ENCODE measurements at places on chromosomes 11 and 22.

DNA sequence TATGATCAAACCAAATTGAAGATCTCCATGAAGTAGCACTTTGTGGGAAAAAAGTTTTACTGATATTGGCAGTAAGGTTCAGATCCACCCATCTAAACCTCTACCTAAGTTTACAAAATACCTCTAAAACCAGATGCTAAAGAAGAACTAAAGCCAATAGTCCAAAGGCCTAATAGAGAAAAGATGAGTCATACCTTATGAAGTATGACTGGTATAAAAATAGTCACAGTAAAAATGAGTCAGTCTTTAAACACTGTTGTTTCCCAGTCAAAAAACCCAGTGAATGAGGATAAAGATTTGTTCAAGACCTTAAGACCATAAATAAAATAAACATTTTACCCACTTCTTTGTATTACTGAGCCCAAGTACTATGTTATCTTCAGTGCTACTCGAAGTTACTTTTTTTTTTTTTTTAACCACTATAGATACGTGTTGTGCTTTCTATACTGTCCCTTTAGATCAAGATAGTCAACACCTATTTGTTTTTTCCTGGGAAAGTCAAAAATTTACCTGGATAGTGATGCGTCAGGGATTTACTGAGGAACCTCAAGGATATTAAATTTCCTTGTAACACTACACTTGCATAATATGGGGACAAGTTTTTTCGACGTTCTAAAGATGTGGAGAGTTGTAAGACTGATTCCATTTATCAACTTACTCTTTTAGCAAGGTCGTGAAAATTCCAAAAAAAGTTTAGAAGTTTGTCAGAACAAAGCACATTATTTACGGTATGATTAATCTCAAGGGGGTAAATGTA, 87.3 kb downstream of the CCDC73 start:
- DNase-seq, result no peak

DNA sequence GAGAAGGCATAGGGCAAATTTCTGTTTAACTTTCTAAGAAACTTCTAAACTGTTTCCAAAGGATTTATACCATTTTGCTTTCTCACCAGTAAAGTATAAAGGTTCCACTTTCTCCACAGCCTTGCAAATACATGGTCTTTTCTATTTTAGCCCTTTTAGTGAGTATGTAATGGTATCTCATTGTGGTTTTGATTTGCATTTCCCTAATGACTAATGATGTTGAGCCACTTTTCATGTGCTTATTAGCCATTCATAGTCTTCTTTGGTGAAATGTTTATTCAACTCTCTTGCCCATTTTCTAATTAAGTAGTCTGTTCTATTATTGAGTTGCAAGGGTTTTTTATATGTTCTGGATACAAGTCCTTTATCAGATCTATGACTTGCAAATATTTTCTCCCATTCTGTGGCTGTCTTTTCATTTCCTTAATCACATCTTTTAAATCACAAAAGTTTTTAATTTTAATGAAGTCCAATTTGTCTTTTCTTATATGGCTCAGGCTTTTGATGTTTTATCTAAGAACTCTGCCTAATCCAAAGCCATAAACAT, 83.8 kb upstream of the KCNQ1OT1 start:
- no peak for DNase-seq

- DNase-seq, result no peak
These were observed 86.6 kb downstream of the CLPB start for GRCh38 chr11:72347691-72348090.

DNA sequence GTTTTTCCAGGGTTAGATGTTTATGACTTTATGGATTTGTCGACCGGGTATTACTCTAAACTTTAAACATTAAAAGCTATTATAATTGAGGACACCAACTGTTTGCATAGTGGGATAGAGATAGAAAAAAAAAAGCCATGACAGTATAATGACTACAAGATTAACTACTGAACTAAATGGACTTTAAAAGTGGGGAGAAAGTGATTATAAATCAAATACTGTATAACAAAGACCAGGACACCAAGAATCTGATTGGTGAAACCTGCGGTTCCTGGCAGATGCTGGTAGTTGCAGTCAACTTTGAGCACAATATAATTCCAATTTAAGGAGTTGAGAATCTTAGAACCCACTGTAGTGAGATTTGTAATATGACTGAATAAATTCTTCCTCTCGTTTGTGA, 2.5 kb downstream of the CRKL start:
- DNase-seq, result no peak

GRCh38 chr22:37059876-37060449, 8.4 kb downstream of the KCTD17 start:
- DNase-seq, result no peak

DNA sequence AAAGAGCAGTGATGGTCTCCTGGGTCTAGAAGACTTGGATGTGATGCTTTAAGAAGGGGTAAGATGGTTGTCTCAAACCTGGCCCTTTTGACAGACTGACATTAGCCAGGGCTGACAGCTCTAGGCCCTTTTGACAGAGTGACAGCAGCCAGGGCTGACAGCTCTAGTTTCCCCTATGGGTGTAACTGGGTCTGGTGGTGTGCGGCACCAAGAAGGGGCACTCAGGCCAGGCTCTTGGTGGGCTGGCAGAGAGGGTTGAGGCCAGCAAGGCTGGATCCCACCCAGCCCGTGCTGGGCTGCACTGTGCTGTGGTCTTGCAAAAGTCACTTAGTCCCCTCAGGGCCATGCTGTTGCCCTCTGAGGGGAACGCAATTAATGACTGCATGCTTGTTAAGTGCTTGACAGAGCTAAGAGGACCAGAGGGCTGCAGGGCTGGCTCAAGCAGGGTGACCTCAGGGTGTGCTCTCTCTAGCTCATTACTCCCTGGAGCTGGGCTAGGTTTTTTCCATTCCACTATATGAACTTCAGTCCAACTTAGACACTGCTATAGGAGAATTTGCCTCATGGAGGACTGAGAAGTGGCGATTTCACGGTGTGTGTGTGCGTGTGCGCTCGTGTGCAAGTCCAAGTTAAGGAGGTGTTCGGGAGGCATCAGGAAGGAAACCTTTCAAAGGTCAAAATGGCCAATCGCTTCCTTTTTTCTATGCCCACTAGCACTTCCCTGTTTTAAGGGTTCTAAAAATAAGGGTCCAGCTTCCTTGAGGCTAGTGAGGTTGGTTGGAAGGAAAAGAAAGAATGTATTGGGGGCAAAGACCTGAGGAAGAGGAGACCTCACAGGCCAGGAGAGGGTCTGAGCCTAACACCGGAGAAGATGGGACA, 4.4 kb downstream of the UBASH3B start:
- DNase-seq, result no peak

- DNase-seq, result no peak
These were observed 76.0 kb downstream of the ST3GAL4 start for GRCh38 chr11:126431401-126432064.

DNA sequence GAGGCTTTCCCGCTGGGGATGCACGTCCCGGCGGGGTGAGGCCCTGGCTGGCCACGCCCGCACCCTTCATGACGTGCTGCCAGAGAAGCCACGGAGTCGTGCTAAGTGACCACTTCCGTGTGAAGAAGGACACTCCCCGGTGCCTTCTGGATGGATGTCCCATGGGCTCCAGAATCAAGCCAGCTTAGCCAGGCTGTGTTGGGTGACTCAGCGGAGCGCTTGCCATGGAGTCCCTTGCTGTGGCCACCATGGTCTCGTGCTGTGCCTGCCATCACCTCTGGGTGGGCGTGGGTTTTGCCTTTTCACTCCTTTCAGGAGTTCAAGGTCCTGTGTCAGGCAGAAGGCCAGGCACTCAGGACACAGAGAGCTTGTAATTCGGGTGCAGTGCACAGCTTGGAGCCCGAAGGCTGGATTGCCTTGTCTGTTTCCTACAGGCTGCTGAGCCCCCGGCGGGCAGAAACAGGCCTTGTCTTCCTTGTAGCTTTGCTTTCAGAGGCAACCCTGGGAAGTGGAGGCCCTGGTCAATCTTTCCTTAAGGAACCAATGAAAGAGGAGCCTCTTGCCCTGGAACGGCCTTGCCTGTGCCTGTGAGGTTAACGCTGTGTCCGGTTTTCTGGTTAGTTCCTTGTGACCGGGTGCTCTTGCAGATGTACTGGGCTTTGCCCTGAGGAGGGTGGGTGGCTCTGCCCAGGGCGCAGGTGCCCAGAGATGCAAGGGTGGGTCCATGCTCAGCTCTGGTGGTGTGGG, 268.6 kb downstream of the TBC1D22A start:
- DNase-seq, result peak; percentile 56

GRCh38 chr22:44127356-44127755, 53.4 kb upstream of the PARVG start:
- DNase-seq, result no peak

DNA sequence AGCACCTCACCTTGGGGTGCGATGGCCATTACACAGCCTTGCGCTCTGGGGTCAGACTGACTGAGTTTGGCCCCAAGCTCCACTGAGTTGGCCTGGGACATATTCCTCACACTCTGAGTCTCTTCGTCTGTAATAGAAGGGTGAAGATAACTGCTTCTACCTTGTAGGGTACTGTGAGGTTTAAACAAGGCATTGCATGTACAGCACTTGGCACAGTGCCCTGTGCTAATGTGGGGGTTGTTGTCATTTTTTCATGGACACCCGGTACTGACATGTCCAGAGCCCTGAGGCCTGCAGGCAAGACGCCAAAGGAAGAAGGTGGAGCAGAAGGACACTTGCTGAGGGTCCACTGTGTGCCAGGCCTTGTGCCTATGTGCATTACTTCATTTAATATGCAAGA, 50.7 kb downstream of the OTOG start:
- DNase-seq, result peak; percentile 39

- DNase-seq, result no peak
These were observed 6.1 kb downstream of the TAGLN start for GRCh38 chr11:117205211-117205818.

- DNase-seq, result no peak
These were observed 58.2 kb upstream of the PRSS23 start for GRCh38 chr11:86741839-86742805.

- DNase-seq, result no peak
These were observed 3.6 kb upstream of the FREY1 start for GRCh38 chr11:45910623-45911022.

GRCh38 chr11:92380882-92381281, 156.3 kb downstream of the FAT3 start:
- DNase-seq, result no peak

GRCh38 chr11:128593281-128593680, 5.9 kb upstream of the ETS1 start:
- DNase-seq, result no peak

DNA sequence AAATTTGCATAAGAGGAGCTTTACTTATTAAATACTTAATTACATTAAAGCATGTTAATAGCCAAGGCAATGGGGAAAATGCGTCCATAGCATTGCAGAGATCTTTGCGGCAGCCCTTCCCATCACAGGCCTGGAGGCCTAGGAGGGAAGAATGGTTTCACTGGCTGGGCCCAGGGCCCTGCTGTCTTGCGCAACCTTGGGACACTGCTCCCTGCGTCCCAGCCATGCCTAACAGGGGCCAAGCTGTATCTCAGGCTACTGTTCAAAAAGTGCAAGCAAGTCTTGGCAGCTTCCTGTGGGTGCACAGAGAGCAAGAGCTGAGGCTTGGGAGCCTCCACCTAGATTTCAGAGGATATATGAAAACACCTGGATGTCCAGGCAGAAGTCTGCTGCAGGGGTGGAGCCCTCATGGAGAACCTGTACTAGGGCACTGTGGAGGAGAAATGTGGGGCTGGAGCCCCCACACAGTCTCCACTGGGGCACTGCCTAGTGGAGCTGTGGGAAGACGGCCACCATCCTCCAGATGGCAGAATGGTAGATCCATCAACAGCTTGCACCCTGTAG, 46.0 kb downstream of the THAP12 start:
- DNase-seq, result no peak

DNA sequence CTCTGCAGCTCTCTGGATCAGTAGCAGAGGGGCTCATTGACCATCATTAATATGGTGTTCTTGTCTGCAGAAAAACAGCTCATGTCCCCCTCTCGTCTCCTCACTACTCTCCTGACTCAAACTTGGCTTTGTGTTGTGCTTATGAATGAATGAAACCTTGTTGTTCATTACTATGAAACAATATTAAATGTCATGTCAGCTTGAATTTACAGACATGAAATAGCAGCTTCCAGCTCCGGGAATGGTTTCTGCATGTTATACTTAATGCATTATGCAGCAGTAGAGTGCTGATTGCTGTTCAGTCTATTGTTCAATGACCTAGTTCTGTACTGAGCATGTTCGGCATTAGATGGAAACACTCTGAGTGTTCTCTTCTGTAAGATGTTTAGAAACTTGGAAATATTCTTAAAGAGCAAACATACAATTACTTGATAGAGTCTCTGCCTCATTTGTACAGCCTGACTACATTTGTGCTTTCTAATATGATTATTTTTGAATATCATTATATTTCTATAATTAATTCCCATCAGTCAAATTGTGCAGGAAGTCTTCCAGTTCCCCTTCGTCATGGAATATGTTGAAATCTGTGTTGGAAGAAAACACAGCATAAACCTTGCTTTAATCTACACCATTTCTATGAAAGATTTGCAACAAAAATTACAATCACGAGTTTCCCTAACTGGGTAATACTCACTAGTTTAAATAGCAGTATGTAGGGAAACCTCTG, 340.4 kb downstream of the SOX6 start:
- no peak for DNase-seq

DNA sequence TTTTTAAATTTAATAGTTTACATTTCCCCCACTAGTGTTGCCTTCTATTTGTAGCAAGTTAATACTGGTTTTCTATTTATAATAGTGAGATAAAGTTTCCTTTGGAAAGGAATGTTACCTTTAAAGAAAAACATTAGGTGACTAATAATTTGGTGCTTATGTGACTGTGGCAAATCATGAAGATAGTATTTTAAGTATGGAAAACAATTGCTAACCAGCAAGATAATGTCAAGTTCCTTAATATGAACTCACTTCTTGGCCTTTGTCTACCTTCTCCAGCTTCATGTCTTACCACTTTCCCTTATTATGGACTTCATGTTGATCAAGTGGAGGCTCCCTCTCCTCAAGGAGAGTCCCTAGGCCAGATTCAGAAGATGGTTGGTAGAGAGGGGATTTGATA, 27.2 kb downstream of the ARHGEF12 start:
- no peak for DNase-seq

DNA sequence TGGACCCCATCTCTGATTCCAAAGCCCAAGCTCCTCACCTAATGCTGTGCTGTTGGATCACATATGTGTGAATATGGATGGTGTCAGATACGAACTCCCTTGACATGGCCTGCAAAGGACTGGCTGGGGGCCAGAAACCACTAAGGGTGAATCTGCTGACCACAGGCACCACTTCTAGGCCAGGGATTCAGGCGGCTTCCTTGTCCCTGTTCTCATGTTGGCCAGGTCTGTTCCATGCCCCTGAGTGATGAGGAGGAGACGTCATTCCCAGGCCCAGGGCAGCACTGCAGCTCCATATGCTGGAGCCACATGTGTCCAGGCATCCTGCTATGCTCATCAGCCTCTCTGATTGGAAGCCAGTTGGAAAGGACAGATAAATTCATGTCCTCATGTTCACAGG, 130.0 kb upstream of the BDNF start:
- DNase-seq, result no peak

- no peak for DNase-seq
These were observed 484.9 kb downstream of the MIAT start for GRCh38 chr22:27142286-27142685.

GRCh38 chr22:30824711-30825110, 130.0 kb downstream of the OSBP2 start:
- no peak for DNase-seq

All from activated effector memory CD4-positive, alpha-beta T cell treated with anti-CD3 and anti-CD28 coated beads, Interleukin-2, amount 50 U/mL, for 16 hours (primary cell).